Cortex of kidney (tissue), 1 donor: ENCODE measurements at places on chromosomes 4 and X.

- no peak for DNase-seq
Observed at GRCh38 chrX:141375011-141375760, 132.9 kb upstream of the SPANXC start.

- DNase-seq = no peak
Observed at GRCh38 chr4:26687728-26688127, 103.8 kb downstream of the TBC1D19 start.

- no peak for DNase-seq
Observed at GRCh38 chrX:18146954-18147353, 73.7 kb downstream of the BEND2 start.

- DNase-seq = no peak
Observed at GRCh38 chr4:13605330-13605729, 22.2 kb downstream of the BOD1L1 start.

GRCh38 chrX:39642071-39642470, 455.7 kb downstream of the BCOR start:
- no peak for DNase-seq

DNA sequence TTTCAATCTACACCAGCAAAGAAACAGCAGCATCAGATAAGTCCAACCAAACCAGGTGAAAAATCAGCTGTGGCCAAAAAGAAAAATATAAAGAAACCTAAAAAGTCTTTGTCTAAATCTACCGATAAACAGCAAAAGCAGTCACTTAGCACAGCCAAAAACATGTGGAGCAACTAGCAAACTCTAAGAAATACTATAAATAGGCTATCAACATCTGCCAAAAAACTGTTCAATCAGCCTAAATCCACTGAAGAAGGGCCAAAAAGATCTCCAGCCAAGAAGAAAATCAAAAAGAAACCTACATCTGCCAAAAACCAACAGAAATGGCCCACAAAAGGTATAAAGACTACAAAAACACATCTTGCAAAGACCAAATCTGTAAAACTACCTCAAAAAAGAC, 36.7 kb upstream of the CABS1 start:
- no peak for DNase-seq

- DNase-seq = no peak
Observed at GRCh38 chrX:7983581-7983980, 56.4 kb upstream of the PNPLA4 start.

- DNase-seq = no peak
Observed at GRCh38 chrX:20743046-20743445, 476.3 kb upstream of the RPS6KA3 start.

- DNase-seq = no peak
Observed at GRCh38 chr4:89914609-89915550, 20.2 kb downstream of the MMRN1 start.

GRCh38 chr4:105490523-105490922, 16.7 kb upstream of the PPA2 start:
- DNase-seq = no peak

DNA sequence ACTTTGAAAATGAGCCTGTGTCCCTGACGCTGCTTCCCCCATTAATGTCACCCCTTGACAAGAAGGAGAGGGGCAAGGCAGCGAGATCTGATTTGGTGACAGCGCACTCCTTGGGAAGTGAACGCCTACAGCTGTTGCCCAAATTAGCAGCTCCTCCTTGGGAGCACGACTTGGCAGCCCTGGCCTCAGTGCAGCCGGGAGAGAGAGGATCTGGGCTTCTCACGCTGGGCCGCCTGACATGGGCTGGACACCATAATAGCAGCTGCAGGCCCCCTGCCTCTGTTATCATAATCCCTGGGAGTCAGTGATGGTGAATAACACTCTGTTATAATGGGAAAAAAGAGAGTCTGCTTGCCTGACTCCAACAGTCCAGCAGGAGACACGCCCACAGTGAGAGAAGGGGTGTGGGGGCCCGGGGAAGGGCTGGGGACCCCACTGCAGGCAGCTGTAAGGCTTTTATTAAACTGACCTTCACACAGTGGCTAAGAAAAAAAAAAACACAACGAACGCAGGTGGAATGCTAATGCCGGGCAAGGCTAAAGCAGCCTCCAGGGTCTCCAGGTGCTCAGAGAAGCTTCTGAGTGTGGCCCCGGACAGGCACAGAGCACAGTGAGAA, 73.3 kb downstream of the PSAPL1 start:
- no peak for DNase-seq

DNA sequence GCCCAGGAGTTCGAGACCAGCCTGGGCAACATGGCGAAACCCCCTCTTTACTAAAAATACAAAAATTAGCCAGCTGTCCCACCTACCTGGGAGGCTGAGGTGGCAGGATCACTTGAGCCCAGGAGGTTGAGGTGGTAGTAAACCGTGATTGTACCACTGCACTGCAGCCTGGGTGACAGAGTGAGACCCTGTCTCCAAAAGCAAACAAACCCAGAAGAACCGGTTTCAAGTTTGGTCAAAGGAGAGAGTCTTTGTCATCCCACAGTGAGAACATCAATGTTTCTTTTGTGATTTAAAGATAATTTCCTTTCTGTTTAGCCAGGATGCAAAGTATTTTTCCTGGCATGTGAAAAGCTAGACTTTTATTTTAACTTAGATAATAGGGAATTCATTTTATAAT, 26.7 kb downstream of the PDK3 start:
- no peak for DNase-seq

GRCh38 chr4:145301386-145302080, 121.1 kb upstream of the OTUD4 start:
- no peak for DNase-seq

DNA sequence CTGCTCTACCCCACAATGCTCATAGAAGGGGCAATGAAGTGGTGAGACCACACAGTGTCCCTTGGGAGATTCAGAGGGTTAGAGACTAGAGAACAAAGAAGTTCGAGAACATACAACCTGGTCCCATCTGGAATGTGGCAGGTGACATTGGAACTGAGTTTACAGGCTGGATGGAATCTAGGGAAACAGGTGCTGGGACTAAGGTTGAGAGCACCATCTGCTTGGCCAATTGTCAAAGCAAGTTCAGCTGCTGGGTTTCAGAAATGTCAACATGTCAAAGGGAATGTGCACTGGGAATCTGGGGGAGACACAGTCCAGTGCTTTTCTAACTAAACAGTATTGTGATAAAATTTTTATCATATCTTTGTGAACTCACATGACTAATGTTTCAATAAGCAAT, 15.9 kb upstream of the FAM13A start:
- DNase-seq = no peak

DNA sequence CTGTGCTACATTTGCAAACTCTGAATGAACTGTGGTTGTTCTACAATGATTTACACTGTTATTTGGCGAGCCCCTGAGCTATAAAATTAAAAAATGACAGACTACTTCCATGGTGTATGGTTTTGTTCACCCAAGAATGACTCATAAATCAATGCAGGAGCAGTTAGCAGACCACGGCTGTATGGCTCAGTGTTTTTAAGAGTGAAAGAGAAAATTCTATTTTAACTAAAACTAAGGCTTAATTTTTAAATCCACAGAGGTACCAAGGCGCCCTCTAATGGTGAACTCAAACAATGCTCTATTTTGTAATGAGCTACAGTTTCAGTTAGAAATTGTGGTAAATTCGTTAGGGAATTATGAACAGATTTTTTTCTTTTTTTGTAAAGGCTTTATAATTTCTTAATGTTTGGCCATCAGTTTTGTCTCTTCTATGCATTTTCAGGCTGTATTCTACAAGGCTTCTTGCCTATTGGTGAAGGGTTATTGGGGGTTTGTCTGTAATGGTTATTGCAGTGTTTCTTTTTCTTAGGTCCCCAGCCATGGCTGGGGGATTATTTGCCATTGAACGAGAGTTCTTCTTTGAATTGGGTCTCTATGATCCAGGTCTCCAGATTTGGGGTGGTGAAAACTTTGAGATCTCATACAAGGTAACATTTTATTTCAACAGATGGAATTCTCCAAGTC, 32.5 kb downstream of the HMGB2 start:
- no peak for DNase-seq

DNA sequence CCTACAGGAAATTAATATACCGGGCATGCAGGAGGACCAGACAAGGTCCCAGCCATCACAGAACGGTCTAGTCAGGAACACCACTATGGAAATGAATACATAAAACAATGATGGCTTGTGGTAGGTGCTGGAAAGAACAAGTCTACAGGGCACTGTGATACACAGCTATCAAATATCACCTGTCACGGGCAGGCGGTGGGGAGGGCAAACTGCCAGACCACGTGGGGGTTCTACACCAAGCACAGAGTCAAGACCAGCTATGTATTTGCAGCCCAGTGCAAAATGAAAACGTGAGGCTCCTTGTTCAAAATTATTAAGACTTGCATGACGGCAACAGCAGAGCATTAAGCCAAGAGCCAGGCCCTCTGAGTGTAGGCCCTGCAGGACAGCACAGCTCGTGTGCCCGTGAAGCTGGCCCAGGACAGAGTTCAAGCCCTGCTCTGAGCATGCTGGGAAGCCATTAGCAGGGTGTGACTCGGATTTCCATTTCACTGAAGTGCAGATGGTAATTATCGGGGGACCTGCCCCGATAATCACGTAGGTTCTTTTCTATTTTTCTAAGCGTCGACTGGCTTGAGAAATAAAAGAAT, 83.6 kb downstream of the JAKMIP1 start:
- no peak for DNase-seq

DNA sequence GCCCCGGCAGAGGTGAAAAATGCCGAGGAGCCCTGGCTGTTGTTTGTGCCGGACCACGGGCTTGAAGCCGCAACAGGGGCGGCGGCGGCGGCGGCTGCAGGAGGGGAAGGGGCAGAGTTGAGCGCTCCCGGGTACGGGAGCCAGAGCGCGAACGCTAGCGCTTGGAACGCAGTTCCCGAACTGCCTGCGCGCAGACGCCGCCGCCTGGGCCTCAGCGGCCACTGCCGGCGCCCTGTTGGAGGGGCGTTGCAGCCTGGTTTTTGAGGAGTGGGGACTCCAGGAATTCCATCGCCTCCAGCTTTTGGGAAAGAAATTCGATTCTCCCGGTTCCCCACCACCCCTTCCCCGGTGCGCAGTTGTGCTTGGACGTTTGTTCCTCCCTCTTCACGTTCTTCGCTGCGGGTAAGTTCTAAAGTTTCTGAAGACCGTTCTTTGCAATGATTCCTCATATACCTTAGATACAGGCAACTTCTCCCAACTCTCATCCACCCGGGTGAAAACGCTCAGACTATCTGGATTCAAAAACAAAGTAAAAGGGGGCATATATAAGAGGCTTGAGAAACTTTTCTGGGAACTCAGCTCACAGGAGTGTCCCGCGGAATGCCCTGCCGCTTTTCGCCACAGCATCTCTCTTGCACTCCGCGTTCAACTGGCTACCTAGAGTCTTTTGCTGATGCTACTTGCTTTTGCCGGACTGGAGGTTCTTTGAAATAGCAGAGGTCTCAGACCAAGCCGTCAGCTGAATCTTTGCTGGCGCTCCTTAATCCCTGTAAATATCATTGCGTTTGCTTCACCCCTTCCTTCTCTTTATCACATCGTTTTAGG, 1.0 kb downstream of the FAT4 start:
- DNase-seq = no peak

GRCh38 chr4:102055805-102056204, 265.3 kb downstream of the BANK1 start:
- no peak for DNase-seq

- no peak for DNase-seq
Observed at GRCh38 chrX:101550751-101551379, 518 bp downstream of the ARMCX1 start.

DNA sequence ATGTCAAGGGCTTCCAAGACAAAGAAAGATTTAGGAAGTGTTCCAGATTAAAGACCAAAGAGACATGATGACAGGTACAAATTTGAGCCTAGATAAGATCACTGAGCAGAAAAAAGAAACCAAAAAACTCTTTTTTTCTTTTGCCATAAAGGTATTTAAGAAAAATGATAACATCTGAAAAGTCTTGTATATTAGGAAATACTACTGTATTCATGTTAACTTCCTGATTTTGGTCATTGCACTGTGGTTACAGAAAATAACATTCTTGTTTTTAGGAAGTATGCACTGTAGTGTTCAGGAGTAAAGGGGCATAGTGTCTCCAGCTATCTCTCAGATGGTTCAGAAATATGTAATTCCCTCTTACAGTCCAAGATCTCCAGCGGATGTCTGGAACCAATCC, 37.1 kb downstream of the RWDD4 start:
- no peak for DNase-seq

DNA sequence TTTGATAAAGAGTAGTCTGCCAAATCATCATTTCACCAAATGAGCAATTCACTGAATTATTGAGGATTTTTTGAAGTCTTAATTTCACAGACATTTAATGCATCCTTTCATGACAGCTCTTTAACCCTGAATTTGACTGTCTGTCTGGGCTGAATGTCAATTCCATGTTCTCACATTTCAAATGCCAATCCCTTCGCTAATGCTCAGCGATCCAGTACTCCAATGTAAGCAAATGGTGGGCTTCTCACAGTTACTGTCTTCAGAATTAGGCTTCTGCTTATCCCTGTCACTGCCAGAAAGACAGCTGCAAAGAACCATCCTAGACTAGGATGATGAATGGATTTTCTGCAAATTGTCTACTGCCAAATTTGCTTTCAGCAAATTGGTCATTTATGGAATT, 36.2 kb upstream of the USP38 start:
- no peak for DNase-seq

- peak; percentile 6 for DNase-seq
Observed at GRCh38 chr4:155759372-155760252, 791 bp downstream of the GUCY1B1 start.

DNA sequence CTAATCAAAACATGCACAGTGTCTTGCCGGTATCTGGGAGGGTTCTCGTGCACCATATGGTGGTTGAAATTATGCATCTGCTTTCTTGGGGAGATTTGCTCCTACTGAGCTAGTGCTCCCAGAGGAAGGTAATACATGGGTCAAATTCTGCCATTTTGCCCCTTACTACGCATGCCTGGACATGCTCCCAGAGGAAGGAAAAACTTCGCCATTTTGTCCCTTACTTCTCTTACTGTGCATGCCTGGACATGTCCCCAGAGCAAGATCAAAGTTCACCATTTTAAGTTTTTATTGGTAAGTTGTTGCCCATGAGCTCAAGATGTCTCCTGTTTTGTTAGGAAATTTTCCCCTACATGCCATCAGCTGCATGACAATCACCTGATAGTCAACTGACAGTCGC, 252.1 kb upstream of the KLHL4 start:
- DNase-seq = no peak

DNA sequence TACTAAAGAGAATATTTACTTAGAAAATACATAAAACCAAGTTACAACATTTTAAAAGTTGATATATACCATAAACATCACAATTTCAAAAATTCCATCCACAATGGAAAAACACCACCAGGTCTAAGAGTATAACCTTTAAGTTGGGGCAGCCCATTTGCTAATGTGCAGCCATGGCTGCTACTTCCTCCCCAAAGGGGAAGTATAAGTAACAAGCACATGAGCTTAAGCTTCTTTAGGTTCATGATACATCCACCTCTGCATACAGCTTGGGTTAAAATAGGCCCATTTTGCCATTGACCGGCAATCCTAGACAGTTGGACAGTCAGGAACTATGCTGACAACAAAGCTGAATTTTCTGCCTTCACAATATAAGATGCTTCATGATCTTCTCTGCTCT, 16.6 kb upstream of the GASK1B start:
- no peak for DNase-seq

DNA sequence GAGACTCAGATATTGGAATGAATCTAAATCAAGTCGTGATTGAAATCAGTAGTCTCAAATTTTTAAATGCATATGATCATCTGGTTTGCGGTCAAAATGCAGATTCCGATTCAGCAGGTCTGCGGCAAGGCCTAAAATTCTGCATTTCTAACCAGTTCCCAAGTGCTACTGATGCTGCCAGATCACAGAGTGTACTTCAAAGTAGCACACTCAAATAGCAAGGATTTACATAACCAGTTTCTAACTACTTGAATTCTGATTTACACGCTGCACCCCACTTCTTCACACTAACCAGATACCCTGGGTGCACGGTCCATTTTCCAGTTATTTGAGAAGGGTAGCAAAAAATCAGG, 752 bp downstream of the MBTPS2 start:
- no peak for DNase-seq
